ENCODE measurements at places on chromosomes 7 and 10. TPM values are rescaled to one million over a fixed set of nuclear protein-coding genes. Genes with fewer than 3 reads are reported as not detected.

DNA sequence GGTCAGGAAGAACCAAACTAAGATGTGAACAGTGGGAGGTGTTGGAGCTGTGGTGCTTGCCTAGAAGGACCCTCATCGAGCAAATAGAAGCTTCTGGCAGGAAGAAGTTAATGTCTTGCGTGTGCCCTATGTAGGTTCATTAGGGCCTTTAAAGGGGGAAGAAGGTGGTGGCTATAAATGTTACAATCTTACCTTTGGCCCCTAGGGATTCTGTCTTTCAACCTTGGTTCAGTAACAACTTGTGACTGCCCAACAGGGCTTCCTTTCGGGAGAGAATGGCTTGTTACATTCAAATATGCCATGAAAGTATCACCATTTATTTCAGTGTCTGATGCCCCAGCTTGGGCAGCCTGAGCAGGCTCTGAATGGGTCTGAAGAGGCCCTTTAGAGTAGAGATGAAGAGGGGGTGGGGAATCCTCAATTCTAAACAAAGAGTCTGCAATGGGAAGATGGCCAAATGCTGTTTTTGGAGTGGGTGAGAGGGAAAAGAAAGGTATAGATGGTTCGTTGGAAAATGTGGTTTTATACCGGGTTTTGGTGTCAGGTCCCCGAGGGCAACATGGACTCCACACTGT is 108.0 kb downstream of the TCF7L2 start:
- no peak for DNase-seq
- H3K36me3 ChIP-seq: no peaks in the 10 kb centered on the region
- H3K4me1 ChIP-seq: no peaks in the 10 kb centered on the region
- peaks cover 6% of the 10 kb centered on the region for H3K27me3 ChIP-seq

GRCh38 chr7:131504157-131504899 is 52.1 kb downstream of the PODXL start:
- peaks cover 51% of the 10 kb centered on the region for H3K4me1 ChIP-seq
- H3K4me3 ChIP-seq: no peak overlapping the region
- peaks cover 12% of the 10 kb centered on the region for H3K27me3 ChIP-seq
- no peak overlapping the region for H3K27ac ChIP-seq

DNA sequence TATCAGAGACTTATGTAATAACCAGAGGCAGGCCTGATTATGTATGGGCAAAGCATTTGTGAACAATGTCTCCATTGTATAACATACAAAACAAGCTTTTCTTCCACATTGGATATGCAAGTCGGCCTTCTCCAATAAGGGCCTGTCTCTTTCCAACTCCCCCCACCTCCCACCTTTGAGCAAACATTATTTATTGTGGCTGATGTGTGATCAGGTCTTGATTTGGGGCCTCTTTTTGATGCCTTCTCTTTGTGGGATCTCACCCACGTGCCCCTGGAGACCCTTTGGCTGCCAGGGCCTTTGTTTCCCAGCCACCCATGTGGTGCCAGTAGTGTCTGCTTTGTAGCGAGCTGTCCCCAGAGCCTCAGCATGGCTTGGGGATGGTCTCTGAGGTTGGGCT is 53.0 kb downstream of the TCF7L2 start:
- no peaks in the 10 kb centered on the region for H3K36me3 ChIP-seq
- H3K27ac ChIP-seq: no peak overlapping the region
- H3K4me1 ChIP-seq: peaks cover 21% of the 10 kb centered on the region
- no peak overlapping the region for H3K4me3 ChIP-seq

DNA sequence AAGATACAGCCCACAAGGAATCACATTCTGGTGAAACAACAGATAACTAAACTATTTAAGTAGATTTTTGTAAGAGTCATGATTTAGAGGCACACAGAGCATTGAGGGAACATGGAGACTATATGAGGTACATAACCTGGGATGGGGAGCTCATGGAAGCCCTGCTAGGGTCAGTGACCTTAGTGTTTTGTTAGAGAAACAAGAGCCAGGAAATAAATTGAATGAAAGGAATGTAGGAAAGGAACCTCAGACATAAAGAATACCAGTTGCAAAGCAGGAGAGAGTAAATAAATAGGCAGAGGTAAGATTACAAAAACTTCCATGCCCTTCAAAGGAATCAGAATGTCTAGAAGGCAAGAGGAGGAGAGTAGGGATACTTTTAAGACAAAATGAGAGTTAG is 1076.9 kb downstream of the CNTNAP2 start:
- H3K27me3 ChIP-seq: no peaks in the 10 kb centered on the region
- no peak overlapping the region for H3K4me3 ChIP-seq
- no peak for DNase-seq
- no peak overlapping the region for H3K27ac ChIP-seq

GRCh38 chr10:50832171-50832751 is 53.2 kb downstream of the A1CF start:
- H3K4me3 ChIP-seq: no peak overlapping the region
- H3K27ac ChIP-seq: no peak overlapping the region
- no peak for DNase-seq
- H3K36me3 ChIP-seq: no peaks in the 10 kb centered on the region

DNA sequence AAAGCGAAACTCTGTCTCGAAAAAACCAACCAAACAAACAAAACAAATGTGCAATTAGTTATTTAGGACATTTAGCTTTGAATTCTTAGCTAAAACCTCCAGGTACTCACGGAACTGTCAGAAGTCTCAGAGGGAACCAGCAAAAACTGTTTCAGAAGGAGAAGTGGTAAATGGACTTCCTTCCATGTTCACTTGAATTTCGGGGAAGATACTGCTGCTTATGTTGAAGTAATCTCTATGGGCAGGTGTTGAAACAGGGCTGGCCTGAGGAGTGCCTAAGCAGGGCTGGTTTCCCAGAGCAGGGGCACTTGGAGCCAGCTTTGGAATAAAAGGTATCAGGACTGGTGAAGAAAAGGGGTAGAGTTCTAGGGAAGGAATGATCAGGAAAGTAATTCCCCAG is 2.4 kb upstream of the EXOC6 start:
- no peak overlapping the region for H3K27ac ChIP-seq
- peaks cover 2% of the 10 kb centered on the region for H3K36me3 ChIP-seq
- no peak overlapping the region for H3K4me3 ChIP-seq
- DNase-seq: no peak
- no peaks in the 10 kb centered on the region for H3K27me3 ChIP-seq
- H3K4me1 ChIP-seq: peaks cover 31% of the 10 kb centered on the region

DNA sequence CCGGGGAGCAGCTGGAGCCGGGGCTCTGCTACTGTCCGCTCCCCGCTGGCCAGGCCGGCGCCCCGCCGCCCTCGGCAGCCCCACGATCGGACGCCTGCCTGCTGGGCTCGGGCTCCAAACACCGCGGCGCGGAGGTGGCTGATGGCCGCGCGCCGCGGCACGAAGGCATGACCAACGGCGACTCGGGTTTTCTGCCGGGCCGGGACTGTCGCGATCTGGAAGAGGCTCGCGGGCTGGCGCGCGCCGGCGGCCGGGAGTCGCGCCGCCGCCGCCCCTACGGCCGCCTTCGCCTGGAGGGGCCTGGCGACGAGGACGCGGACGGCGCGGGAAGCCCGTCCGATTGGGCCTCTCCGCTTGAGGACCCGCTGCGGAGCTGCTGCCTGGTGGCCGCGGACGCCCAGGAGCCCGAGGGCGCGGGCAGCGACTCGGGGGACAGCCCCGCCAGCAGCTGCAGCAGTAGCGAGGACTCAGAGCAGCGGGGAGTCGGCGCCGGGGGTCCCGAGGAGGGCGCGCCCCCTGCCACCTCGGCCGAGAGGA is 570 bp downstream of the TBC1D12 start:
- DNase-seq: no peak
- peaks cover 2% of the 10 kb centered on the region for H3K4me1 ChIP-seq
- H3K27me3 ChIP-seq: peaks cover 45% of the 10 kb centered on the region

DNA sequence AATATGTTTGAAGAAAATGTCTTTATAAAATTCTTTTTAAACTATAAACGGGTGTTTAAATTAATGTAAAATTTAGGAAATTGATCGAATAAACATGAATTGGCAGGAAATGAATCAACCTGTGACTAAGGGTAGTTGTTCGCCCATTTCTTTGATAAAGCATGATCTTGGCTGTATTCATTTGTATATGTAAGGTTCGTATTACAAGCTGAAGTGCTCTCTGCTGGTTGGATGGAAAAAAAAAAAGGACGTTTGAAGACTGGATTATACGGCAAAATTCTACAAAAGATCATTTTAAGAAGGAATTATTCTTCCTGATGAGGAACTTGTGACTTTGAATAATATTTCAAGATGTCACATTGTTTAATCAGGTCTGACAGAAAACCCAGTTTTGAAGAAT is 185.4 kb upstream of the ANK3 start:
- H3K27ac ChIP-seq: peak overlapping the region; percentile 10
- H3K4me3 ChIP-seq: no peak overlapping the region
- DNase-seq: no peak
- peaks cover 23% of the 10 kb centered on the region for H3K36me3 ChIP-seq

DNA sequence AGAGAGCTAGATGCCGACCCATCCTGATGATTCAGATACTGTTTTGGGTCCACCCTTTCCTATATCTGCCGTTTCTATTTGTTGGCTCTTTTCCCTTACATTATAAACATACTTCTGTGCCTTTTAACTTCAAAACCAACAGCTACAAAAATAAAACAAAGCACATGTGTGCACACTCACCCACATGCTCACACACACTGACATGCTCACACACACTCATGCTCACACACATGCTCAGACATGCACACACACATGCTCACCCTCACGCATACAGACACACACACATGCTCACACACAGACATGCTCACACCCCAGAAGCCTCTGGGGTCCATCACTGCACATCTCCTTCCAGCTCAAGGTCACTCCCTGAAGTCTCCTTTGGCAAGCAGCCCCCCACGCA is 88.1 kb downstream of the TCERG1L start:
- no peaks in the 10 kb centered on the region for H3K27me3 ChIP-seq
- no peak overlapping the region for H3K4me3 ChIP-seq
- H3K36me3 ChIP-seq: no peaks in the 10 kb centered on the region

GRCh38 chr10:12158111-12158510 is 28.6 kb downstream of the SEC61A2 start:
- peaks cover 2% of the 10 kb centered on the region for H3K4me1 ChIP-seq
- H3K4me3 ChIP-seq: no peak overlapping the region
- H3K27ac ChIP-seq: no peak overlapping the region
- no peaks in the 10 kb centered on the region for H3K27me3 ChIP-seq
- H3K36me3 ChIP-seq: peaks cover 40% of the 10 kb centered on the region

DNA sequence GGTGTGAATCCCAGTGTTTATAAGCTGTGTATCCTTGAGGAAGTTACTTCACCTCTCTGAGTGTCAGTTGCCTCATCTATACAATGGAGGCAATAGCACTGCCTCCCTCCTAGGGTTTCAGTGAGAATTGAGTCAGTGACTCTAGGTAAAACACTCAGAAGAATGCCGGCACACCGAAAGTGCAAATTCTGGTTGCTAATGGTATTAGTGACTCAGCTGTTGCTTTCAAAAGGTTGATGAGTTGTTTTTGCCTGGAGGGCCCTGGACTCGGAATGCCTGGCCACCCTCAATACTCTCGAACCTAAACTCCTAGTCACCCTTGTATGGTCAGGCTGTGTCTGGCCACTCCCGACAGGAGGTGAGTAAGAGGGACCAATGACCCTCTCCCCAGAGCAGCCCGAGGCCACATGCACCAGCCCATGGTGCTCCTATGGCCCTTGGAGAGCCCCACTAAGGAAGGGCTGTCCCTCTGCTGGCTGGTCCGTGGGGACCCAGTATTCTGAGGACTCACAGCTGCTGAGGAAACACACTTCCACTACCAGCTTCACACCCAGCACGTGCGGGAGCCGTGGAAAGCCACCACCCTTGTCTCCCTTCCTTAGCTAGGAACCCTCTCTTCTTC is 60.2 kb downstream of the CALML3 start:
- peaks cover 4% of the 10 kb centered on the region for H3K4me1 ChIP-seq
- DNase-seq: peak; percentile 31
- no peak overlapping the region for H3K27ac ChIP-seq
- H3K36me3 ChIP-seq: no peaks in the 10 kb centered on the region
- H3K4me3 ChIP-seq: no peak overlapping the region

The KCND2 gene
- total RNA-seq: not detected

The HIP1 gene
- 4.1 TPM for total RNA-seq

The SMKR1 gene
- total RNA-seq: 2.7 TPM

The GPR146 gene
- 4.7 TPM for total RNA-seq

The WDR37 gene
- total RNA-seq: 16.3 TPM

The RBP3 gene
- total RNA-seq: not detected
